ENCODE measurements at places on chromosomes 16 and 17.

DNA sequence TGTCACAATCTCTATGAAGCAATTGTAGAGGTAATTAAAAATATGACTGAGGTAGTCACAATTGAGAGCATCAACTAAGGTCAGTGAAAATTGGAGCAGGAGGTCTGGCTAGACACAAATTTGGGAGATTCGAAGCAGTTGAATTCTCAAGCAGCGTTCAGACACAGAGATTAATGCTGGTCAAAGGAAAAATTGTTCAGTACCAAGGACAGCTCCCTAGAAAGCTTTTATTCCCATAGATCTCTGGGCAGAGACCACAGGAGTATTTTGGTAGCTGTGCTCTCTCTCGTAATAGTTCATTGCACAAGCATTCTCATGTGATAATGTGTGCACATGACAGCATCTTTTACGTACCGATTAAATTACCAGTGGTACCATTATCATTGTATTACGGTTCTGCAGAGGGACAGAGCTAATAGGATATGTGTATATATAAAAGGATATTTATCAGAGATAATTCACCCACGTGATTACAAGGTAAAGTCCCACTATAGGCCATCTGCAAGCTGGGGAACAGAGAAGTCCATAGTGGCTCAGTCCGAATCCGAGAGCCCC, 387.5 kb upstream of the HSBP1 start:
- no peak for DNase-seq

DNA sequence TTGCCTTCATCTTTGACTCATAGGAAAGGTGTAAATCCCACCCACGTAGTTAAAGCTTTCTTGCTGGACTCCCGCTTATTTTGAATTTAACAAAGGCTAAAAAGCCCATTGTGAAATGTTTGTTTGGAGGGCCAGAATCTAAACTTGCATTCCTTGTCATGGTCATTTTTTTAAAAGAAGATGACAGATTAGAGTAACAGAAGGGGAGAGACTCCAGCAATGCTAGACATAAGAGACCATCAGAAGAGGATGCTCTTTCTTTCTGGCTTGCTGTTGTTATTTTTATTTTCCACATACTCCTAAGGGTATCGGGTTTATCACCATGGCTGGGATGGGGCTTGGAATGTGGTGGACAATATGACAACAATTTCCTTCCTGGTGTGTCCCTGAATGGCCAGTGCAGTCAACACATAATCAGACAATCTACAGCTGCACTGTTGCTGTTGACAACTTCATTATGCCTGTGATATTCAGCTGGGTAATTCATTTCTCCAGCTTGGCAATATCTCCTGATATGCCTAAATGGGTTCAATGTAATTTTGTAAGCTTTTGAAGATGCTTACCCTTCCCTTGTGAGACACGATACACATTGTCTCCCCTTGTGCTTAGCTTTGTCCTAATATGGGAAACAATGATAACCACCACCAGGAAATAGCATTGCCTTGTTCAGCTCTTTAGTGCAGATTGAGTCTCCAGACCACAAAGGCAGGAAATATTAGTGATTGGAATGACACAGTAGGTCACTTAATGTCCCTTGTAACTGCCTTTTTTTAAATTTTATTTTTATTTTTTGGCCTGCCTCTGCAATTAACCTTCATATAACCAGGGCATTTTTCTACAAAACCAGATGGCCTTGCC, 164.3 kb downstream of the ANKFN1 start:
- DNase-seq: no peak

GRCh38 chr16:48864055-48864454, 254.1 kb upstream of the N4BP1 start:
- no peak for DNase-seq

DNA sequence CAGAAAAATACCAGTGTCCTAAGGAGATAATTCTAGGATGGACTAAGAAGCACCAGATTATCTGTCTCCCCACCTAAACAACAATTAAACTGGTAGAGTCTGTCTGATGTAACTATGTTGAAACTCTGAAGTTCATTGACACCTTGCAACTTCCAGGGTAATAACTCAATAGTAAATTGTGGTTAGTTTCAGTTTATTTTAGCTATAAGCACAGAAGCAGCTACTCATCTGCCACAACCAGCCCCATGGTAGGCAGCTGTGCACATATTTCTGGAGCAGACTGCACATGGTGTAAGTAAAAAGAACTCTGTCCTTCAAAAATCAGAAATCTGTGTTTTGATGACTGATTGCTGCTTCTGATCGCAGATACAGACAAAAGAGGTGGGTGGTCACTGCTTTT, 852.1 kb downstream of the CDH11 start:
- DNase-seq: no peak

DNA sequence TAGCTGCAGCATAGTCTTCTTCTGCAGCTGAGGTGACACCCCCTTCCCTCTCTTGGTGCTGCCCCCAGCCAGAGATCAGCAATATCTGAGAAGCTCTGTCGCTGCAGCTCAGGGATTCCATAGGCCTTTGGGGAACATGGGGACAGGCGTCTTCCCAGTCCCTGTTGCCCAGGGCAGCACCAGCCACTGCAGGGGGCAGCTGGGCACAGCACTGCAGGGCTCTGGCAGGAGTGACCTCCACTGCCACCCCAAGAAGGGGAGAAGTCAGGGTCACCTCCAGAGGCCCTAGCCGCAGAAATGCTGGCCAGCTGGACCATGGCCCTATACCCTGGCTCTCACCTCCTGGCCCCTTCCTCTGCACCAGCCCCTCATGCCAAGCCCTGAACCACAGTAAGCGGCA, 16.9 kb downstream of the SCN4A start:
- DNase-seq: no peak

- no peak for DNase-seq
These were observed 11.8 kb upstream of the RAB11FIP4 start for GRCh38 chr17:31379597-31380205.

GRCh38 chr16:55154956-55155355, 169.0 kb upstream of the IRX6 start:
- no peak for DNase-seq
